Activated T-helper 1 cell treated with anti-CD3 and anti-CD28 coated beads, Interleukin-12 subunit alpha, Interleukin-12 subunit beta, Interleukin-2, Interleukin-4 antibody, amounts not matched to agents 30 ng/mL and 10 ng/mL and 1 ng/mL, durations not matched to agents 14 hours and 24 hours and 36 hours (primary cell): ENCODE measurements at places on chromosomes 3 and 15. TPM values are rescaled to one million over a fixed set of nuclear protein-coding genes. Genes with fewer than 3 reads are reported as not detected.

- peaks cover 20% of the 10 kb centered on the region for H3K4me1 ChIP-seq
- peaks cover 8% of the 10 kb centered on the region for H3K36me3 ChIP-seq
- no peak overlapping the region for H3K4me3 ChIP-seq
- no peaks in the 10 kb centered on the region for H3K27me3 ChIP-seq
- peak overlapping the region; percentile 36 for H3K27ac ChIP-seq
These were observed 55.9 kb downstream of the PGPEP1L start for GRCh38 chr15:98951493-98952320.

Gene ACTC1
- total RNA-seq, result not detected in 2 replicates

DNA sequence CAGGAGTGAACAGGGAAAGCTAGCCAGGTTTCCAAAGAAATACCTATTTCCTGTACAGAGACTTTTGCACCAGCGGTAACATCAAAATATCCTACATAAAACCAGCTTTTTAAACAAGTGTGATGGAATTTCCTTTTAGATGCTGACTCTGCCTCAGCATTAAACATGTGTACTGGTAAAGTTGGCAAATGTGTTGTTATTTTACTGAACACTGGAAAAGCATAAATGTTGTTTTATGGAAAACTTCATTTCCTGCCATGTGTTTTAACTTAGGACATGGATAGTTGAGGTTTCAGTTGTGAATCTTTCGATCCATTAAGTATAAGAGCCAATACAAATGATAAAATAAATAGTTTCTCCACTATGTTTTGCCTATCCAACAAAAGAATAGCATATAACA is 15.7 kb downstream of the OXNAD1 start:
- peaks cover 30% of the 10 kb centered on the region for H3K36me3 ChIP-seq
- H3K27me3 ChIP-seq, result no peaks in the 10 kb centered on the region
- peaks cover 14% of the 10 kb centered on the region for H3K4me1 ChIP-seq
- H3K4me3 ChIP-seq, result no peak overlapping the region
- no peak overlapping the region for H3K27ac ChIP-seq

DNA sequence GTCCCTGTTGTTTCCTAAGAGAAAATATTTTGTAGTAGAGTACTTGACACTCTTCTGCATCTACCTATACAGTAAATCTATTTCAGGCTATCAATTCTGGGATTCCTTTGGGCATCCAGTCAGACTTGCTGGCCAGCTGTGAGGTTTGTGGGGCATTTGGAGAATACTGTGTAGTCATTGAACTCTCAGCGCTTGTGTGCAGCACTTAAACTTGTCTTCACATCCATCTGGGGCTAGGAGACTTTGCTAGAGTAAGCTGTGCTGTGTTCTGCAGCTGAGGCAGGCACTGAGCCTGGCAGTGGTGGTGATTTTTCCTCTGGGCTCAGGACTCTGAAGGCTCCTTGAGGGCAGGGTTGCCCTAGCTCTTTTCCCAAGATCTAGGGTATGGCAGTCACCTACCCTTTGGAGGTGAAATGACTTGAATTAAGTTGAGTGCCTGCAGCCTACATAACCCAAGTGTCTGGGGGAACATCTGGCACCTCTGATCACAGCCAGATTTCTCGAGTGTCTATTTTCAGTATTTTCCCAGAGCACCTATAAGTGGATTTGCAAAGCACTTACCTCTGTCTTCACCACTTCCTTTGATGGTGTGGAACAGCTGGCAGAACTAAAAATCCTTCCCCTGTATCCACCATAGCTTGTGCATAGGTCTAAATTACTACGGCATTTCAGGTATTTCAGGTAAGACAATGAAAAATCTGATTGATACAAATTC is 19.3 kb downstream of the CLSTN2 start:
- H3K4me1 ChIP-seq, result no peaks in the 10 kb centered on the region
- no peaks in the 10 kb centered on the region for H3K27me3 ChIP-seq
- no peaks in the 10 kb centered on the region for H3K36me3 ChIP-seq
- no peak overlapping the region for H3K27ac ChIP-seq

DNA sequence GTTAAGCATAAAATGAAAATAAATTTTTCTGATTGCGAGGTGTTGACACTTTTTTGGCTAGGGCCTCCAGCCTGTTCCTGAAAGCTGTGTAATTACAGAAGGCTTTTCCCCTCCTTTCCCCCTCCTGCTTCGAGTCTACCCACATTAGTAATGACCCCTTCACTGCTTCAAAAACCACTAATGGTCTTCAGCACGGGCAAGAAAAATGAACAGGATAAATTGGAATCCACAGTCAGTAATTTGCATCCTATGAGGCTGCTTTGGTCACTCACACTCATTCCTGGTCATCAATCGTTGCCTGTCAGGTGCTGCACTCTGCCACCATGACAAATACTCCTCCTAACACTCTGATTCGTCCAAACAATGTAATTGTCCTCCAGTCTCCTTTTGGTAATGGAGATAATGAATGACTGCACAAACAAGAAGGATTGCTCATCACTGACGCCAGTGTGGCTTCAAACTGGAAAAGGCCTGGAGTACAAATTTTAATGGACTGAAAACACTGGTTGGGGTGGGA is 148.6 kb downstream of the MEIS2 start:
- no peak for DNase-seq
- no peaks in the 10 kb centered on the region for H3K4me1 ChIP-seq

GRCh38 chr3:73072634-73073033 is 11.2 kb downstream of the EBLN2 start:
- peaks cover 2% of the 10 kb centered on the region for H3K36me3 ChIP-seq
- no peak overlapping the region for H3K4me3 ChIP-seq
- DNase-seq, result no peak
- peaks cover 42% of the 10 kb centered on the region for H3K4me1 ChIP-seq

Gene C15orf39
- total RNA-seq, result 46.1 and 49.5 TPM in 2 replicates

- no peaks in the 10 kb centered on the region for H3K36me3 ChIP-seq
- H3K4me3 ChIP-seq, result no peak overlapping the region
- H3K4me1 ChIP-seq, result peaks cover 14% of the 10 kb centered on the region
- no peak overlapping the region for H3K27ac ChIP-seq
- no peak for DNase-seq
These were observed 23.5 kb upstream of the CA12 start for GRCh38 chr15:63405159-63405558.

GRCh38 chr3:140238646-140239314 is 303.8 kb downstream of the CLSTN2 start:
- H3K36me3 ChIP-seq, result no peaks in the 10 kb centered on the region
- H3K27me3 ChIP-seq, result no peaks in the 10 kb centered on the region
- no peak overlapping the region for H3K4me3 ChIP-seq
- H3K4me1 ChIP-seq, result no peaks in the 10 kb centered on the region
- DNase-seq, result no peak

DNA sequence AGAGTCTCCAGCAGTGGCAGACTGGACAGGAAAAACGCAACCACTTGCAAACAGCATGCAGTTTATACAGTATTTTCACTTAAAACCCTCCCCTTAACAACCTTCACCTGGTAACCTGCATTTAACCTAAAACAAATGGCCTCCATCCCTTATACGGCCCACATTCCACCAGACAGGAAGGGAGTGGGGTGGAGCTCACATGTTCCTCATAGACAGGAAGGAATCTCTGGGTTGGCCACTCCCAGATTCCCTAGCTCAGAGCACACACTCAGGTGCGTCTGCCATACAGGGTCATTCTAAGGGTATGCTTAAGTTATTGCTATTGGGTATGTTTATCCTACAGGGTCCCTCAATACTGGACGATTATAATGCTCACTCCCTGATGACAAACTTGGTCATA is 16.8 kb upstream of the ABHD2 start:
- H3K36me3 ChIP-seq, result peaks cover 3% of the 10 kb centered on the region
- H3K27ac ChIP-seq, result no peak overlapping the region
- H3K4me3 ChIP-seq, result no peak overlapping the region
- H3K27me3 ChIP-seq, result no peaks in the 10 kb centered on the region

DNA sequence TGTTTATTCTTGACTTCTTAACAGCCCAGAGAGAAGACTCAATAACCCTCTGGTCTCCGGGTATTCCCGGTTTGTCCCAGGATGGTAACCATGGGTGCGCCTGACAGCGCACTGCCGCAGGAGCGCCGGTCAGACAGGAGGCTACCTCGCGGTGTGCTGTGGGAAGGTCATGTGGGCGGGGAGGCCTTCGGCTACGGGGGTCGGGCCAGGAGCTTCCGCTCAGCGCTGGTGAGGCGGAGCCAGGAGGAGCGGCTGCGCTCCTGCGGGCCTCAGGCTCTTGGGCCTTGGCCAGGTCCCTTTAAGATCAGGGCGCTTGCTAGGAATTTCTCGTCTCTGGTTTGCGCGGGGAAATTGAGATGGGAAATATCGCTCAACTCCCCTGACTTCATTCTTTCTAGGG is 182.3 kb upstream of the NDN start:
- H3K27me3 ChIP-seq, result no peaks in the 10 kb centered on the region
- DNase-seq, result no peak
- H3K36me3 ChIP-seq, result no peaks in the 10 kb centered on the region
- no peak overlapping the region for H3K4me3 ChIP-seq
- H3K4me1 ChIP-seq, result no peaks in the 10 kb centered on the region

Gene NR2E3
- total RNA-seq, result not detected in 2 replicates

Gene WDR93
- total RNA-seq, result not detected in 2 replicates

DNA sequence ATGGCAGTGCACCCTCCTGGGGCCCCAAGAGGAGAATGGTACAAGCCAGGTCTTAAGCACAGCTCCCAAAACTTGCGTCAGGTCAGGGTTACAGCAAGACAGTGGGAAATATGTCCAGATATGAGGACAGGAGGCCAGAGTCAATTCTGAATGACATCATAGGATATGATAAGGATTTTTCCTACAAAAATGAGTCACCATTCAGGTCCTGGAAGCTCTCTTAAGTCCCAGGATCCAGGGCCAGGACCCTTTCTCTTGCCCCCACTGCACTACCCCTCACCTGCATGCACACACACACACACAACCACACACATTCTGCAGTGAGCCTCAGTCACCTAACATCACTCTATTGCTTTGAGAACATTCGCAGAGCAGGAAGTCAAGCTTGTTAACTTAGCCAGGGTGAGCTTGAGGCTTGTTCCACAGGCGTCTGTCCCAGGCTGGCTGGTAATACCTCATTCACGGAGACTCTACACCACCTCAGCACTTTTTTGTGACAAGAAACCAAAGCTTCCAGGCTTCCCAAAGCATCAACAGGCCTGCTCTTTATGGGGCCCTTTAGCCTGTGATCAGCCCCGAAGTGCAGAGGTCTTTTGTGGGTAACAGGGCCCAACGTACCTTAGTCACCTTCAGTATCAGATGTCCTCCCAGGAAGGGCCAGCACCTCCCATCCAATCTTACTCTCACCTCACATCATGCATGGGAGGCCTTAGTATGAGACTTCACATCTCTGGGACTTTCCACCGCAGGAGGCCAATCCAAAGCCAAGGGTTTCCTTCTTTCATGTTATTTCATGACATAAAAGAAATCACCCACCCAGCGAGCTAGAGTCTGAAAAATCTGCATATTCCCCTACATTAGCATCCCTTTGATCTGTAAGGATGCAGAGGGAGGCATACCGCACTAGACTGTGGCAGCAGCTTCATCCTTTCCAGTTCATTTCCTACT is 74.0 kb upstream of the LIPC start:
- peak overlapping the region; percentile 85 for H3K27ac ChIP-seq
- no peaks in the 10 kb centered on the region for H3K36me3 ChIP-seq
- DNase-seq, result peak; percentile 35

GRCh38 chr3:93973131-93974126 is at the start of gene PROS1:
Gene PROS1 (minus strand): TSS chr3:93973896. CDS start chr3:93973749, 147 bp downstream.
- peaks cover 14% of the 10 kb centered on the region for H3K4me1 ChIP-seq
- DNase-seq, result peak; percentile 38
- peaks cover 10% of the 10 kb centered on the region for H3K27me3 ChIP-seq
- H3K27ac ChIP-seq, result peak within 1 kb of the TSS; percentile 68

Gene NDN
- total RNA-seq, result 3.0 and 3.9 TPM in 2 replicates

Gene C3orf80
- 0.18 and 0.42 TPM in 2 replicates for total RNA-seq

Gene NTRK3
- total RNA-seq, result 0.24 and 0.29 TPM in 2 replicates

Gene ASB14
- total RNA-seq, result not detected in 2 replicates

Gene SOX2
- total RNA-seq, result 0.07 and 0.10 TPM in 2 replicates

Gene SLC26A6
- total RNA-seq, result 46.3 and 52.8 TPM in 2 replicates

Gene HIGD2B
- total RNA-seq, result 0.29 TPM in 1 of 2 replicates, not detected in the other
